Foreskin keratinocyte (primary cell): ENCODE measurements at places on chromosomes 5 and 9. TPM values are rescaled to one million over a fixed set of nuclear protein-coding genes. Genes with fewer than 3 reads are reported as not detected.

The FAM200C gene
- 2.6 and 3.2 TPM in 2 replicates for total RNA-seq

The ARID3C gene
- 0.07 and 0.17 TPM in 2 replicates for total RNA-seq

The SLC6A18 gene
- total RNA-seq: not detected in 2 replicates

The ACOT12 gene
- total RNA-seq: not detected in 2 replicates

The FAM219A gene
- total RNA-seq: 9.4 and 10.6 TPM in 2 replicates

The OMD gene
- not detected in 2 replicates for total RNA-seq

The SCGB3A2 gene
- not detected in 2 replicates for total RNA-seq

The IFNA6 gene
- not detected in 2 replicates for total RNA-seq

The PFN3 gene
- total RNA-seq: not detected in 2 replicates

The CD180 gene
- total RNA-seq: not detected in 2 replicates
